Chondrocyte (in vitro differentiated cells): ENCODE measurements at places on chromosomes 11 and 22. TPM values are rescaled to one million over a fixed set of nuclear protein-coding genes. Genes with fewer than 3 reads are reported as not detected.

DNA sequence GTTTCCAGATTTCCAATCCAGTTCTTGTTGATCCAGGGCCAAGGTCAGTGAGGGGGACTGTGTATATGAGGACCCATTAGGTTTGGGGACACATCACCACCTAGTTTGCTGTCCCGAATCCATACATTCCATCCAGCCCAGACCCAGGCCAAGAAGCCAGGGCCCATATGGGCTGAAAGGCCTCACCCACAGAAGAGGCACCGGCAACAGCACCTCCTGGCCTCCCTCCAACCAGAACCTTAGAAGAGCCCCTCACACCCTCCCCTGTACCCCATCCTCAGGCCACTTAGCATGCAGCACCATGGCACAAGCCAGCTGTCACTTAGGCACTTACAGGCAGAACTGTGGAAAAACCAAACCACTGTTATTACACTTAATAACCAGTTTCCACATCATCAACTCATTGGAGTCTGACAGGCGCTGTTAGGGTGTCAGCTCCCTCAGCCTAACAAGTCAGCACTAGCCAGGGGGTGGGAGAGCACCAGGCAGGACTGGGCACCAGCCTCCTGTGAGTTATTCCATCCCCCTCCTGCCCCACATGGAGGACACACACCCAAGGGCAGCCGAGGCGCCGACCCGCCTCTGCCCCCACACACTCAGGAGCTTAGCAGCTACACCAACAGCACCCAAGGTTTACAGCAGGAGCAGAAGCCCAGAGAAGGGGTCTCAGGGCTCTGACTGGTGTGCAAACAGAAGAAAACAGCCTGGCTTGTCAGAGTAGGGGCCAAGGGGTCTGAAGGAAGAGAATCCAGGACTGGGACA, 132.0 kb downstream of the BUD13 start:
- DNase-seq = no peak

DNA sequence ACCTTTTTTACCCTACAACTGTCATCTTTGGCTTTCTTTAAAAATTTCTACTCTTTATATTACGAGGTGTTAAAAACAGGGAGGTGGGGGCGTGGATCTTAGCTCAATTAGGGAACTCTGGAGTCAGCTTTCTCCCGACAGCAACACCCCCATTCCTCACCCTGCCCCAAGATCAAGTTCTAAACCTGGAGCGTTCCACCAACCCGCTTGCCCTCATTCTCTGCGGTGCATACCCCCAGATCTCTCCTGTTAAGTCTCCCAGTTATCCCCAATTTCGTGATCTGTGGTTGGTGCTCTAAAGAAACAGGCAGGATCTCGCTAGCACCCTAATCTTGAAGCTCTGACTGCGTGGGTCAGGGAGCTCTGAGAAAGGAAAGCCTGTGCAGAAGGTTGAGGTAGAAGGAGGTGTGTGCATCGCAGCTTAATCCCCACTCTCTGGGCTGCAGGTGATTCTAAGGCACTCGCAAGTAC, 177.3 kb upstream of the NTM start:
- DNase-seq = no peak

GRCh38 chr11:11967669-11968510, 40.5 kb downstream of the DKK3 start:
- no peak for DNase-seq

GRCh38 chr11:11370962-11371303, 17.9 kb upstream of the CSNK2A3 start:
- DNase-seq = no peak

DNA sequence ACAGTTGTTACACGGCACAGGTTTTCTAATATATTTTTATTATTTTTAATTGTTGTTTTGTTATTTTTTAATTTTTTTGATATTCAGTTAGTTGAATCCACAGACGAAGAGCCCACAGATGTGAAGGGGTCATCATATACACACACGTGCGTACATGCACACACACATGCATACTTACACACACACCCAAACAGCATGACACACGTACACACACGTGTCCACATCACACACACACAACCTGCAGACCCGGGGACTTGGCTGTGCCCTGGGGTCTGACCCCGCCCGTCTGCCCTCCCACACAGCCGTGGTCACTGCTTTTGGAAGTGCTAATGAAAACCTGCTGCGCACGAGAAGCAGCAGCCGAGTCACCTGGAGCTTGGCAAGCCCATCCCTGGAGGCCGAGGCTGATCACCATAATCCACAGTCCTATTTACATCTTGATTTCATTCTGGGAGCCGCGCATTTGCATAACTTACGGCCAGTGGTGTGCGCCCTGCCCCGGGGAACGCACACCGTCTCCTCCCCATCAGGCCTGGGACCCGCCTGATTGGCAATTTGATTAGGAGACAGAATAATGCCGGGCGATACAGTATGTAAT, 110.3 kb downstream of the BRD1 start:
- DNase-seq = no peak

GRCh38 chr11:59199546-59200422, 12.9 kb downstream of the MPEG1 start:
- no peak for DNase-seq

DNA sequence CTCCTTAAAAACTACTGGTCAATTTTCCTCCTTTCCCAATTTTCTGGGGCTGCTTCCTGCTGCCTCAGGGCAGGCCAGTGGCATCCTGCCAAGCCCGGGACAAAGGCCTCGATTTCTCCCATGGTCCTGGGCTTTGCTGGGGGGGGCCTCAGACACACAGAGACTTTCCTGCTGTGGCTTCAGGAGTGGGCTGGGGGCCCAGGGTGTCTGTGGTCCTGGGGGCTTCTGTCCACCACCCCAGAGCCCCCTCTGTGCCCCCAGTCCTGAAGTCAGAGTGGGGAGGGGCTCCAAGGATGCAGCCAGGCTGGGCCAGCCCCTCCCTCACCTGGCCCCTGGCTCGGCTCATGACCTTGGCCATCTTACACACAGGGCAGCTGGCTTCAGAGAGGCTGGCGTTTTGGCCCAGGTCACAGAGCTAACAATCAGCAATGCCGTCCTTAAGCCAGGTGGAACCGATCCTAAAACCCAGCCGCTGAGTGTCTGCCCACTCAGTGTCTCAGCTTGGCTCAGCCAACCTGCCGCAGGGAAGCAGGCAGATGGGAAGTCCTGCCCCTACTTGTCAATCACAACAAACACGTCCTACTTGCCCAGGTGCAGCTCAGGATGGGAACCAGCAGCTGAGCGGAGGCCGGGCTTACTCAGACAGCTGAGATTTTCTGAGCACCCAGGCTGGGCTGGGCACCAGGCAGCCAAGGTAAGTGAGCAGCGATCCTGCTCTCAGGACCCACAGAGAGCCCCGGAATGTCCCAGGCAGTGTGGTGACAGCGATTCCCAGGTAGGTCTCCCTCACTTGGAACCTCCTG, 34.6 kb downstream of the OSBPL5 start:
- DNase-seq = no peak

DNA sequence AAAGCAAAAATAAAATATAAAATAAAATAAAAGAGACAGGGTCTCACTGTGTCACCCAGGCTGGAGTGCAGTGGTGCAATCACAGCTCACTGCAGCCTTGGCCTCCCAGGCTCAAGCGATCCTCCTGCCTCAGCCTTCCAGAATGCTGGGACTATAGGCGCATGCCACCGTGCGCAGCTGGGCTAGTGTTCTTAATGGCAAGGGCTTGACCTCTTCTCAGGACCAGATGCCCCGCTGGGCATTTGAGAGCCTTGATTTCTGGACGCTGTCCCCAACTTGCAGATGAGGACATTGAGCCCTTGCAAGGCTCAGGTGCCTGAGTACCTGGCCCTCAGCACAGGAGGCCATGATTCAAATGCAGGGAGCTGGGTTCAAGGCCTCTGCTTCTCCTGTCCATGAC, 82.6 kb downstream of the DHCR7 start:
- no peak for DNase-seq

DNA sequence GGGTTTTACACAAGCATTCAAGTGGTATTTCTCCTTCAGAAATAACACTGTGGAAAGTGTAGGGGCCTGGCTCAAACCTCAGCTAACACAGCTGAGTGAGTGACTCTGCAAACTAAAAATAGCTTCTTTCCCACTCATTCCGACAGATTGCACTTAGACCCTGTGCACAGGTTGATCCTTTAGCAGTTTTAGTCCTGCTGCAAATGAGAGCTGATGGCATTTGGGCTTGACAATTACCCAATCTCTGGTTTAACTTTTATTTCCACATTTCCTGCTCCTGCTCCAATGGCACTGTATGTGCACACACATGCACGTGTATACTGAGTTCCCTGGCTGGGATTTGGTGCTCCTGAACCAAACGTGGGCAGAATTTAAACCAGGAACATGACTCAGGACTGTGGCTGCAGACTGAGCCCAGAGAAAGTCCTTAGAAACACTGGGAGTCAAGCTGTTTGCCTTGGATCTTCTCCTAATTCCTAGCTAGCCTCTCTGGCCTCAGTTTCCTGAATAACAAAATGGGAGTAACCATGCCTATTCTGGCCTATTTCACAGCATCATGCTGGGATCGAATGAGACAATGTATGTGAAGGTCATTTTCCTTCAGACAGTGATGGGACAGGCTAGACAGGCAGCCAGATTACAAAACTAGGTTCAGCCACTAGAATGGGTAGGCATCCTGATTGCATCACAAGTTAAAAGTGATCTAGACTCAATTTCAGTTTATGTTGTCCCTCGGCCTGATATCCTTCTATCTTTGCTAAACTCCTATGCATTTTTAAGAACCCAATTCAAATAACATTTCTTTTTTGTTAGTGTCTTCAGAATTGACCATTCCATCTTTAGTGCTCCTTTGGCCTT, 58.2 kb downstream of the SERGEF start:
- DNase-seq = no peak

DNA sequence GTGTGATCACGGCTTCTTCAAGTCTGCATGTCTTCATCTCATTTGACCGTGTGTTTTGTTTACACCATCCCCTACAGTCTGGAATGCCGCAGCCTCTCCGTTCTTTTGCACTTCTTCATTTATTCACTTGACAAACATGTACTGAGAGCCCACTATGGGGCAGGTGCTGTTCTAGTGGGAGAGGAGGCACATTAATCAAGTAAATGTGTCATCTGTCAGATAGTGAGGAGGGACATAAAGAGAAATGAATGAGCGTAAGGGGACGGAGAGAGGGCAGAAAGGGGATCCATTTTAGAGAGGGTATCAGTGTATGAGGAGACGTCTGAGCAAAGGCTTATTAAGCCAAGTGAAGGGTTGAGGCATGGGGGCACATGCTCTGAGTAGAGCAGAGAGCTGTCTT, 54.0 kb upstream of the CECR2 start:
- DNase-seq = no peak

Gene PANX2
- 3.0 to 6.1 TPM (median 3.3 TPM) in 3 replicates for total RNA-seq

Gene SCGB1D2
- total RNA-seq = not detected in 3 replicates

Gene ADM
- 33.0 to 53.8 TPM (median 49.2 TPM) in 3 replicates for total RNA-seq

Gene FIBIN
- total RNA-seq = 98.5 to 258 TPM (median 102 TPM) in 3 replicates

Gene P2RY6
- total RNA-seq = 0.20 TPM in 1 of 3 replicates, not detected in the others
